WTC11 (cell line): ENCODE measurements at places on chromosomes 16 and 17. TPM values are rescaled to one million over a fixed set of nuclear protein-coding genes. Genes with fewer than 3 reads are reported as not detected.

NXPH3 gene
- 2.3 to 3.4 TPM (median 2.4 TPM) in 3 replicates for total RNA-seq

CHTF8 gene
- total RNA-seq: 115 to 134 TPM (median 132 TPM) in 3 replicates

CES3 gene
- total RNA-seq: 3.3 to 6.0 TPM (median 5.7 TPM) in 3 replicates

FAM83G gene
- total RNA-seq: 26.6 to 31.4 TPM (median 27.7 TPM) in 3 replicates
